Activated CD4-positive, alpha-beta memory T cell treated with anti-CD3 and anti-CD28 coated beads, Interleukin-2, amount 10 ng/mL, durations not matched to agents 7 days and 5 days (primary cell): ENCODE measurements at places on chromosomes 11 and 22. TPM values are rescaled to one million over a fixed set of nuclear protein-coding genes. Genes with fewer than 3 reads are reported as not detected.

GRCh38 chr11:122758974-122759373, 79.3 kb upstream of the CRTAM start:
- no peaks in the 10 kb centered on the region for H3K36me3 ChIP-seq
- peaks cover 3% of the 10 kb centered on the region for H3K27me3 ChIP-seq
- no peak for DNase-seq
- H3K4me1 ChIP-seq: peaks cover 35% of the 10 kb centered on the region
- no peak overlapping the region for H3K27ac ChIP-seq

- H3K36me3 ChIP-seq: peaks cover 7% of the 10 kb centered on the region
- H3K4me1 ChIP-seq: peaks cover 62% of the 10 kb centered on the region
- H3K4me3 ChIP-seq: peak within 1 kb of the TSS; percentile 63
- DNase-seq: peak; percentile 60
These were observed at the start of gene KLHDC7B for GRCh38 chr22:50545522-50546325. TSS of gene KLHDC7B (plus strand) at chr22:50545899. CDS start at chr22:50546244, 345 bp downstream.

CATSPERZ gene
- total RNA-seq: not detected

- H3K27me3 ChIP-seq: peaks cover 24% of the 10 kb centered on the region
- H3K4me1 ChIP-seq: peaks cover 1% of the 10 kb centered on the region
- DNase-seq: no peak
- H3K4me3 ChIP-seq: no peak overlapping the region
- peaks cover 8% of the 10 kb centered on the region for H3K36me3 ChIP-seq
These were observed 23.8 kb downstream of the RHBDD3 start for GRCh38 chr22:29243874-29244446.

DNA sequence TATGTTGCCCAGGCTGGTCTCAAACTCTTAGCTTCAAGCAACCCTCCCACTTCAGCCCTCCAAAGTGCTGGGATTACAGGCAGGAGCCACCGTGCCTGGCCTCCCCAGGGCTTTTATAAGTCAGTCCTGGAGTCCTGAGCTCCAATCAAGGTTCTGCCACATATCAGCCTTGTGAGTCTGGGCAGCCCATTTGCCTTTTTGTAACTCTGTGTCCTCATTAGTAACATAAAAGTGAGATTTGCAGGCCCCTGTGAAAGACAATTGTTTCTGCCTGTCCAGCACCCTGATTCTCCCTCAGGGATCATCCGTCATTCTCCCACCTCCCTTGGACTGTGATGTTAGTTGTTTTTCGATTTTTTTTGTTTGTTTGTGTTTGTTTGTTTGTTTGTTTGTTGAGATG, 89.8 kb downstream of the MN1 start:
- H3K4me3 ChIP-seq: no peak overlapping the region
- H3K27ac ChIP-seq: no peak overlapping the region
- DNase-seq: no peak
- H3K4me1 ChIP-seq: no peaks in the 10 kb centered on the region
- no peaks in the 10 kb centered on the region for H3K27me3 ChIP-seq
- no peaks in the 10 kb centered on the region for H3K36me3 ChIP-seq
